ENCODE measurements at places on chromosomes 5 and 9. TPM values are rescaled to one million over a fixed set of nuclear protein-coding genes. Genes with fewer than 3 reads are reported as not detected.

GRCh38 chr5:138339091-138339456 is 1.0 kb downstream of the FAM53C start:
- DNase-seq, result no peak
- H3K27ac ChIP-seq, result peak overlapping the region; percentile 90
- H3K27me3 ChIP-seq, result no peaks in the 10 kb centered on the region
- H3K36me3 ChIP-seq, result peaks cover 6% of the 10 kb centered on the region

DNA sequence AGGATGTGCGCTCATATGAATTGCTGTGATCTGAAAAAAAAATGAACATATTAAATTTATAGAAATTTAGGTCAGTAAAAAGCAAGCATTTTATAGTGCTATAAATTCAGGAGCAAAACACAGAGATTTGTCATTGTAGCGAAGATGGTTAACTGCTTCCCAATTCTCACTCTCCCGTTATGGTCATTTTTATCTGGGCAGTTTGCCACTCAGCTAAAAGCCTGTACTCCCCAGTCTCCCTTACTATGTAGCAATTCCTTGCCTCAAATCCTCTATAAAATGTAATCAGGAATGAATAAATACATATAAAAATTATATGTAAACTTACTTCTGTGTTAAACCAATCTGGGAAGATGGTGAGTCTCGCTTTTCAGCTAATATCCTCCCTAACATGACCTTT is 471.5 kb downstream of the HINT1 start:
- H3K36me3 ChIP-seq, result no peaks in the 10 kb centered on the region
- H3K27me3 ChIP-seq, result no peaks in the 10 kb centered on the region
- no peak for DNase-seq
- H3K4me1 ChIP-seq, result peaks cover 10% of the 10 kb centered on the region
- H3K27ac ChIP-seq, result no peak overlapping the region

DNA sequence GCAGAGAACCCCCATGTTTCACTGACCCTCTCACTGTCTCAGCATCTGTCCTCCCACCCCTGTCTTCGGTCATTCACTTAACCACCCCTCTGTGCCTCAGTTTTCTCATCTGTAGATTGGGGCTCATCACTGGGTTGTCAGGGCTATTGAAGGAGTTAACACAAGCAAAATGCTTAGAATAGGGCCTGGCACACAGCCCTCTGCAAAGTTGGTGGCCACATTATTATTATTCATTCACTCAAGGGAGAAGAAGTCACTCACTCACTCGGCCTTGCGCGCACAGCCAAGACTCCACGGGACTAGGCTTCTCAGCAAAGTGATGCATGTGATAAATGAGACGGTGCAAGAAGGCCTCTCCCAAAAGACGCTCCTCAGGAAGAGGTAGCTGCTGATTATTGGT is 8.0 kb downstream of the PDGFRB start:
- H3K27me3 ChIP-seq, result no peaks in the 10 kb centered on the region
- DNase-seq, result no peak
- peak overlapping the region; percentile 83 for H3K27ac ChIP-seq
- peaks cover 20% of the 10 kb centered on the region for H3K36me3 ChIP-seq

DNA sequence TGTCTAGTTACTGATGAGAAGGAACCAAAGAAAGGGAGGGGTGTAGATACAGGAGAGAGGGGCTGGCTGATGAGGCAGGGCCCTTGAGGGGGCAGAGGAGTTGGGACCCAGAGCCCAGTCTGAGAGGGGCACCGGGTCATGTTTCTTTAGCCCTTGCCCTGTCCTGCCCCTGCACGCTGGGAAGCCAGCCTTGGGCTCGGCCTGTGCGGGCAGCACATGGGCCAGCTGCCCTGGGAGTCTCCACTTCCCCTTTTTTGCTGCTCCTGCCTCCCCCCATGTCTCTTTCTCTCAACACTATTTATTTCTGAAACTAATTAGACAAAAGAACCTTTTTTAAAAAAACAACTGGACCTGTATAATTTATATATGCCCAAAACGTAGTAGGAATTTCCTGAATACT is 20.5 kb downstream of the MVB12B start:
- no peaks in the 10 kb centered on the region for H3K27me3 ChIP-seq
- no peak for DNase-seq
- peaks cover 31% of the 10 kb centered on the region for H3K4me1 ChIP-seq
- H3K36me3 ChIP-seq, result peaks cover 14% of the 10 kb centered on the region
- no peak overlapping the region for H3K4me3 ChIP-seq
- H3K27ac ChIP-seq, result no peak overlapping the region

GRCh38 chr5:39665328-39665727 is 240.5 kb upstream of the DAB2 start:
- no peaks in the 10 kb centered on the region for H3K27me3 ChIP-seq
- H3K4me1 ChIP-seq, result peaks cover 9% of the 10 kb centered on the region
- H3K36me3 ChIP-seq, result no peaks in the 10 kb centered on the region
- no peak overlapping the region for H3K27ac ChIP-seq
- DNase-seq, result no peak

DNA sequence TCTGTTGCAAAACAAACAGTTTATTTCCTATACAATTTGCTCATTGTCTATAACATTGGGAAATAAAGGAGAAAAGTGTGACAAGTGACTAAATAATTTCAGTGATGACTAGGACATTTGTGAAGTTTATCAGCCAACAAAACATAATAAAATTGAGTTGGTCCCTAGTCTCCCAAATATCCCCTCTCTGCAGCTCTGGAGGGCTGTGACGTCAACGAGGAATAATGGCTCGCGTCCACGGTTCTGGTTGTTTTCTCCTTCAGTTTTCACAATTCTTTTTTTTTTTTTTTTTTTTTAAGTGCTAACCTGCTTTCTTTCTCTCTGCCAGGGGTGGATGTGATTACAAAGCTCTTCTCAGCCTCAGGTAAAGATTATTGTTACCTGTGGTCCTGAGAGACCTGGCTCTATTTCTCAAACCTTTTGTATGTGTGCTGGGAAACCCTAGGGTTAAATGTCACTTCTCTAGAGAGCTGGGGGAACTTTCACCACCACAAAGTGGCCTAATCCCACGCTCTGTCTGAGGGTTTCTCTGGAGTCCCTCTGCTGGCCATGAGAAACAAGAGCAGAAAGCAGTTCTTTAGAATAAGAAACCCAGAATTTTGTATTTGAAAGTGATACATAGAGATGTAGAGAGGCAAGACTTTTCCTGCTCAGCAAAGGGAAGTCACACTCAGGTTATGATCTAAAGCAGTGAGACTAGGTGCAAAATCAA is 36.2 kb upstream of the ANKRD55 start:
- DNase-seq, result no peak
- H3K4me3 ChIP-seq, result no peak overlapping the region
- no peaks in the 10 kb centered on the region for H3K36me3 ChIP-seq
- H3K4me1 ChIP-seq, result peaks cover 20% of the 10 kb centered on the region

Gene GPRIN1
- total RNA-seq, result 2.1 TPM

Gene UBE2D2
- 129 TPM for total RNA-seq

Gene OSMR
- 20.8 TPM for total RNA-seq

Gene SH3TC2
- 0.80 TPM for total RNA-seq

Gene NRARP
- total RNA-seq, result 6.7 TPM

Measured in chondrocyte (in vitro differentiated cells).